NCI-H2171 (cell line): ENCODE measurements at places on chromosomes 12 and 14.

DNA sequence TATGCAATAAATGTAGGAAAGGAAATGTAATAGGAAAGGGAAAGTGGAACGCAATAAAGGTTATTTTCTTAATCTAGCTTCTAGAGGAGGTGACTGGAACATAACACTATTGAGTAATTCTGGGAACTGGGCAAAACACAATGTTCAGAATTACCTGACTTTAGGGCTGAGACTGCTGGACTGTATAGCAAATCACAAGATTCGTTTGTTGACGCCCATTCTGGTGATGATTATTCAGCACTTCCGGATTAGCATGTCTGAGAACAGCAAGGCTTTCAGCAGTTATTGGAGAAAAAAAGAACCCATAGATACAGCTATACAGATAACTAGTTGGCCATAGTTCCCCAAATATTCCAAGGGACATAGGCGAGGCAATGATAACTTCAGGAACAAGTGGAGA lies 2.3 kb upstream of the KLRD1 start:
- no peak for DNase-seq

GRCh38 chr12:118558941-118559340 lies 182.6 kb downstream of the SUDS3 start:
- DNase-seq, result no peak

GRCh38 chr12:104469066-104469465 lies 12.3 kb downstream of the CHST11 start:
- no peak for DNase-seq

GRCh38 chr14:101917413-101918017 lies 46.9 kb upstream of the DYNC1H1 start:
- no peak for DNase-seq

GRCh38 chr12:105899589-105899988 lies 239.2 kb downstream of the NUAK1 start:
- no peak for DNase-seq

GRCh38 chr12:41205070-41205709 lies 17.1 kb downstream of the PDZRN4 start:
- no peak for DNase-seq

- no peak for DNase-seq
Observed at GRCh38 chr12:6230321-6231110, 30.3 kb downstream of the CD9 start.

- DNase-seq, result peak; percentile 96
Observed at GRCh38 chr14:104341532-104342434, 203.4 kb downstream of the KIF26A start.

DNA sequence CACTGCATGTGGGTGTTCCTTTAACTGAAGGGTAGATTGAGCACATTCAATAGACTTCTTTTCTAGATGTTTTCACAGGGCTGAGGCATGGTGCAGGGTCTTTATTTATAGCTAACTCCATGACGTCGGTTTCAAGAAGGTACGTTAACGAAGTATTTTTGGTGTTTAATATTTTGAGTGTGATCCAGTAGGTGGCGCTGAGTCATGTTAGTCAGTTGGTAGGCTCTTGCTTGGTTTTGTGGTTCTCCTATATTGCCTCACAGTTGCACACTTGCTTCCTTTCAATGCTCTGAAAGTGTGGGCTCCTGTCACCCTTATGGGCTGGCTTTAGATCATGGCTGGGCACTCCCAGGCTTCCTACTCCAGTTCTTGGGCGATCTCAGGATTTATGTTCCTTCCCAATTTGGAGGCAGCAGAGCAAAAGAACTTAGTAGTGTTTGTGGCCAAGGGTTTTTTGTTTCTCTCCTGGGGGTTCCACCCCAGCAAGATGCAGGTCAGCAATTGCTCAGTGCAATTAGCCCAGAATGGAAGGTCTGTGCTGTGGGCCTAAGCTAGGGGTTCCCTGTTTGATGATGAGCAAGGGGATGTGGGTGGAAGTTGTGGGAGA lies 471.6 kb upstream of the FOXG1 start:
- DNase-seq, result peak; percentile 2

- no peak for DNase-seq
Observed at GRCh38 chr12:68247785-68248184, 5.6 kb downstream of the IL22 start.

GRCh38 chr12:122841544-122842321 lies 6.5 kb downstream of the HIP1R start:
- no peak for DNase-seq

GRCh38 chr12:46209914-46210872 lies 58.6 kb downstream of the SLC38A1 start:
- no peak for DNase-seq

DNA sequence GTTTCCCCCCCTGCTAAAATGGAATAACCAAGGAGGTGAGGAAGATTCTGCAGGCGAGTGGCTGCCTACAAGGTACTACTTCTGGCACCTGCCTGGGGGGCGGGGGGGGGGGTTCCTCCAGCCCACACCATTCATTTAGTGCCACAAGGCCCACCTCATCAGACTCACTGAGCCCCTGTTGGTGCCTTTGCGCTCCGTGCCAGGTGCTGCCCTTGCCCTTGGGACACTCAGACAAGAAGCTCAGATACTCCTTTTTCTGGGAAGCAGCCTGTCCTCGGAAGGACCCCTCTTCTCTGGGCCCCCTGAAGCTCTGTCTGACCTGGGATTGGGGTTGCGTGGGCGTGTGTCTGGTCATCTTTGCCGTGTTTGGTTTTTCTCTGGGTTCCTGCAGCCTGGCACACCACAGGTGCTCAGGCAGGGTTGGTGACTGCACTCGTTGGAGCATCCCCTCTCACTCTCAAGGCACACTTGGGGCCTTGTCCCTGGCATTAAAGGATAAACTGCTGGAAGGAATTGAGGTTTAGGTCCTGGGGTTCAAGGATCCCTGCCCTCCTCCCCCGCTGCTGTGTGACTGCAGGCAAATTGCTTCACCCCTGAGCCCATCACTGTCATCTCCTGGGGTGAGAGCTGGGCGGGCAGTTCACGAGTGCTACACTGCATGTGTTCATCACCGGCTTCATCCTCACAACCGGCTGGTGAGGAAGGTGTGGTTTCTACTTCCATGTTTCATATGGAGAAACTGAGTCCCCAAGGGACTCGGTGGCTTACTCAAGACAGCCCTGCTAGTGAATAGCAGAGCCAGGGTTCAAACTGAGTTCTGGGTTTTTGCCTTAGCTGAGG lies 16.9 kb downstream of the FAM222A start:
- no peak for DNase-seq

DNA sequence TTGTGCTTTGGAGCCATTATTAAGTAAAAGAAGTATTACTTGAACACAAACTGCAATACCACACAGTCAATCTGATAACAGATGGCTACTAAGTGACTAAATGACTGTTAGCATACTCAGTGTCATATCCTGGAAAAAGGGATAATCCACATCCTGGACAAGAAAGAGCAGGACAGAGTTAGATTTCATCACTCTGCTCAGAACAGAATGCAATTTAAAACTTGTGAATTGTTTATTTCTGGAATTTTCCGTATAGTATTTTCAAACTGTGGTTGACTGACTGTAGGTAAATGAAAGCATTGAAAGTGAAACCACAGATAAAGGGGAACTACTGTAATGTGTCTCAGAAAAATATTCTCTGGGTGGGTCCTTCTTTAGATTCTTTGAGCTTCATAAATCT lies 458.8 kb downstream of the TMEM117 start:
- DNase-seq, result no peak
